Right lung (tissue), 10 donors: ENCODE measurements at places on chromosomes 3 and 15. TPM values are rescaled to one million over a fixed set of nuclear protein-coding genes. Genes with fewer than 3 reads are reported as not detected.

Gene GOLGA6L9
- polyA plus RNA-seq, result 10.9 TPM

DNA sequence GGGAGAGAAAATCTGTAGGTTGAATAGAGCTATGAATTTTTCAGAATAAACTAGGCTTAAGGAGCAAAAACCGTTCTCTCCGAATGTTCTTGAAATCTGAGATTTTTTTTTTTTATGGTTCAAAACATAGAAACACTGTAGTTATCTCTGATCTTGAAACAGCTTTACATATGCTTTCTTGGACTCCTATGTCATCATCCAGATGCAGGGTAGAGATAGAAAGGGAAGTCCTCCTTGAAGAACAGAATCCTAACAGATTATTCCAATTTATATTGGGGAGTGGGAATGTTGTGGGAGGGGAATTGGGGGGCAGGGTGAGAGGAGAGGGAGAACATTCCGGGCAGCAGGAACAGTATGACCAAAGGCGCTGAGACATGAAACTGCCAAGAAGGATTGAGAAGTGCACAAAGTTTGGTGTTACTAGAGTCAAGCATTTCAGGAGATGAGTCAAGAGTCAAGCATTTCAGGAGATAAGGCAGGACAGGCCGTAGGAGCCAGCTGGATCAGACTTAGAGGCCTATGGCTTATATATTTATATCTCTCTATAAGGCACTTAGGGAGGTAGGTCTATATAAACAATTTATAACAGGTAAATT, 21.9 kb upstream of the ST3GAL6 start:
- DNase-seq, result no peak

GRCh38 chr15:39502082-39502447, 78.8 kb upstream of the THBS1 start:
- DNase-seq, result no peak

GRCh38 chr3:82390868-82391267, 629.4 kb upstream of the GBE1 start:
- DNase-seq, result no peak

Gene BFSP2
- not detected for polyA plus RNA-seq

DNA sequence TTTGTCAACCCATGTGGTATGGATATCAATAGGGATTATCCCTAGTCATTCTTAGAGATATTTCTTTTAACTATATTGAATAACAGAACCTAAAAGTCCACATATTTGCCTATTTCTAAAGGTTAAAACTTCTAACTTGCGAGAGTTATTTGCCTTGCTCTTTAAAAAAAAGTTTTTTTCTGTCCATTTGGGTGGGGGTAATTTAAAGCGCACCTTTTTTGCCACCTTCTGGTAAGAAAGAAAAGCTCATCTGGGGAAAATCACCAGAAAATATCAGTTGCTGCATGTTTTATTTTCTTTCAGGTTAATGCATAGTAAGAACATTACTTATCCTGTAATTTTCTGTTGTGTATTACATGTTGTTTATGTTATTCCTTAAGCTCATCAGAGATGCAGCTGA, 242.0 kb upstream of the GOLGA6L4 start:
- DNase-seq, result no peak

Gene MESP2
- 0.12 TPM for polyA plus RNA-seq

Gene ATP10A
- 0.80 TPM for polyA plus RNA-seq

- no peak for DNase-seq
Observed at GRCh38 chr3:72977060-72977808, 19.4 kb upstream of the PPP4R2 start.

DNA sequence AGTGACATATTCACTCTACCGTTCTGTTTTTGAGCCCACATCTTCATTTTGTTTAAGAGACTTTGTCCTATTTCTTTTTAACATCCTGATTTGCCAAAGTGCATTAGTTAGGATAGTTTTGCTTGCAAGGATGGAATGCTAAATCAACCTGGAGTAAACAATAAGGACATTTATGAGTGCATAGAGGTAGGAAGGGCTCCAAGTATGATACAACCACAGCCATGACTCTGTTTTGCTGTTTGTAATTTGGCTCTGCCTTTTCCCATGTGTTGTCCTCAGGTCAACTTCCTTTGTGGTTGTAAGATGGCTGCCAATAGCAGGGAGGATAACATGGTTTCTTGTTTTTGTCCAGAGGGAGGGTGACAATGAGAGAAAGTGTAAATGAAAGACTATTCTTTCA, 66.4 kb upstream of the GOLIM4 start:
- no peak for DNase-seq

DNA sequence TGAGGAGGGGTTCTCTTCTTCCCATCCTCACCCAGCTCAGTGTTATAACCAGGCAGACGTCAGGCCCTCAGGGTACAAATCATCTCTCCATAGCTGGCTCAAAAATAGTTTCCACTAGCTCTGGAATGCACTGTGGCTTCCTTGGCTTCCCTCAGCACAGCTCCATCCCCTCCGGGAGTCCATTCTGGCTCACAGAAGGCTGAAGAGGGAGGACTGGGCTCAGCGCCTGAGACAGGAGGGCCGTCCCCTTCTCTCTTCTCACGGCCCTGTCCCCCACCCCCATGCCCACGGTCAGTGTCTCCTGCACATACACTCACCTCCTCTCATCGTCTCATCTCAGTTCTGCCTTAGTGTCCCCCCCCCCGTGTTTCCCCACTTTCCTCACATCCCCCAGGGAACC, 50.1 kb downstream of the UMPS start:
- no peak for DNase-seq
